ENCODE measurements at places on chromosomes 7 and 10. TPM values are rescaled to one million over a fixed set of nuclear protein-coding genes. Genes with fewer than 3 reads are reported as not detected.

DNA sequence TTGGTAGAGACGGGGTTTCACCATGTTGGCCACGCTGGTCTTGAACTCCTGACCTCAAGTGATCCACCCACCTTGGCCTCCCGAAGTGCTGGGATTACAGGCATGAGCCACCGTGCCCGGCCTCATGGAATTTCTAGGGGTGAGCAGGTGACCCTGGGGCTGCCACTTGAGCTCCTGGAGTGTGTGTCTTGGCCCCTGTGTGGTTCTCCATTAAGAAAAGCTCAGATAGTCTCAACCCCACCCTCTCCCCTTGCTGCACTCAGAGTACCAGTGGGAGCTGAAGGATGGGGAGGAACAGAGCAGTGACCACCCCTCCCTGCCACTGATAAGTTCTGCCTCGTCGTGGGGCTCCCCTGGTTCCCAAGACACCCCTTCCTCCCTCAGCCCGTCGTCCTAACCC, 45.3 kb downstream of the RCC1L start:
- H3K4me1 ChIP-seq = no peaks in the 10 kb centered on the region
- H3K27me3 ChIP-seq = no peaks in the 10 kb centered on the region
- H3K36me3 ChIP-seq = no peaks in the 10 kb centered on the region

- DNase-seq = no peak
- H3K36me3 ChIP-seq = no peaks in the 10 kb centered on the region
Observed at GRCh38 chr10:46248651-46249146, 38.1 kb upstream of the ANTXRL start.

DNA sequence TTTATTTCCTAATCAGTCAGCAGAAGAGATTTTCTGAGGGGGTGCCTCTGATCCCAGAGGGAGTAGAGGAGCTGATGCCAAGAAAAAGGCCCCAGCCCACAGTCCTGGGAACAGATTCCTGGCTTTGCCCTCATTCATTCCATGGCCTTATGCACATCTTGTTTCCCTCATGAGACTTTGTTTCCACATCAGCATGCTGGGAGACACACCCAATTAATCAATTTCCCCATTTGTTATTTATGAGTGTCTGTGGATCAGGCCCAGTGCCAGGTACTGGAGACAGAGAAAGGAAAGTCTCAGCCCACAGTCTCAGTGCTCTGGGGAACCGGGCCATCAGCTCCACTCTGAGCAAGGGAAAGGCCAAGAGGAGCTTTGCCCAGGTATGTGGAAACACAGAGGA, 496.2 kb upstream of the ZMIZ1 start:
- no peak overlapping the region for H3K27ac ChIP-seq
- H3K27me3 ChIP-seq = no peaks in the 10 kb centered on the region
- no peak for DNase-seq
- H3K36me3 ChIP-seq = no peaks in the 10 kb centered on the region
- H3K4me1 ChIP-seq = no peaks in the 10 kb centered on the region
- H3K4me3 ChIP-seq = no peak overlapping the region

DNA sequence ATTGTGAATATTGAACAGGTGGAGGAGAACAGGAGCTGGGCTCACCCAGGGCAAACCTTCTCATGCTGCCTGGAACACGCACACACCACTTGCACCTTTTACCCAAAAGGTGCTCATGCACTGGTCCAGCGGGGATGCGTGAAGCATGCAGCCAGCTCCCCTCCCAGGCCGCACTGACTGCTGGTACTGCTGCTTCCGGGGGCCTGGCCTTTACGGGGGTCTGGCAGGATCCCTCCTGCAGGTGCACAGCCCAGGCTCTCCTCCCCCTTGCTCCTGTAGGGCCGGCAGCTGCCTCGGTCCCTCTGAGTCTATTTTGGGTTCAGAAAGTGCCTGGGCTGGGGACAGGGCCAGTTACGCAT, 221.7 kb downstream of the DNAJB6 start:
- no peak overlapping the region for H3K4me3 ChIP-seq
- H3K27me3 ChIP-seq = no peaks in the 10 kb centered on the region
- H3K36me3 ChIP-seq = no peaks in the 10 kb centered on the region

- no peak for DNase-seq
- no peaks in the 10 kb centered on the region for H3K36me3 ChIP-seq
- no peaks in the 10 kb centered on the region for H3K27me3 ChIP-seq
- no peak overlapping the region for H3K27ac ChIP-seq
Observed at GRCh38 chr10:52331638-52332364, 17.7 kb downstream of the DKK1 start.

- no peak overlapping the region for H3K4me3 ChIP-seq
- no peaks in the 10 kb centered on the region for H3K4me1 ChIP-seq
- DNase-seq = no peak
Observed at GRCh38 chr7:39509436-39509835, 56.8 kb upstream of the YAE1 start.

DNA sequence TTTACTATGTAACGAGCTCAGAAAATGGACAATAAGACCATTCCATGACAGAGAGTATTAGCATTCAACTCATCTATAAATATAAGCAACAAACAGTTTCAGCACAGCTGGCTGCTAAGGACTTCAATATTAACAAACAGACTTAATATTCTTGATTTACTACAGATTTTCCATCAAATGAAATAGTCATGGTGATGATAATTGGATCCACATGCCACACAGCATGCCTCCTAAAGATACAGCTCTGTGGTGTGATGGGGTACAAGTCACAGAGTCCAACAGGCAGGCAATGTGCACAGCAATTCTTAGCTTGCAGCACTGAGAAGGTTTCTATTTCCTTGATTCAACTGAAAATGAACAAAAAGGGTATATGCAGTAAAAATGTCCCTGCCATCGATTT, 54.0 kb downstream of the DOCK4 start:
- no peaks in the 10 kb centered on the region for H3K4me1 ChIP-seq
- H3K27ac ChIP-seq = no peak overlapping the region
- no peaks in the 10 kb centered on the region for H3K27me3 ChIP-seq
- H3K36me3 ChIP-seq = no peaks in the 10 kb centered on the region

GRCh38 chr7:27079234-27079975, 16.4 kb downstream of the HOXA1 start:
- no peaks in the 10 kb centered on the region for H3K36me3 ChIP-seq
- H3K27ac ChIP-seq = no peak overlapping the region
- no peak overlapping the region for H3K4me3 ChIP-seq

- no peak overlapping the region for H3K27ac ChIP-seq
- no peaks in the 10 kb centered on the region for H3K27me3 ChIP-seq
- H3K36me3 ChIP-seq = no peaks in the 10 kb centered on the region
- no peaks in the 10 kb centered on the region for H3K4me1 ChIP-seq
Observed at GRCh38 chr10:110358869-110359629, 54.3 kb upstream of the SMNDC1 start.

GRCh38 chr10:47078393-47079203, 167.4 kb downstream of the PTPN20 start:
- H3K27me3 ChIP-seq = no peaks in the 10 kb centered on the region
- no peaks in the 10 kb centered on the region for H3K4me1 ChIP-seq
- H3K27ac ChIP-seq = no peak overlapping the region
- H3K36me3 ChIP-seq = no peaks in the 10 kb centered on the region

DNA sequence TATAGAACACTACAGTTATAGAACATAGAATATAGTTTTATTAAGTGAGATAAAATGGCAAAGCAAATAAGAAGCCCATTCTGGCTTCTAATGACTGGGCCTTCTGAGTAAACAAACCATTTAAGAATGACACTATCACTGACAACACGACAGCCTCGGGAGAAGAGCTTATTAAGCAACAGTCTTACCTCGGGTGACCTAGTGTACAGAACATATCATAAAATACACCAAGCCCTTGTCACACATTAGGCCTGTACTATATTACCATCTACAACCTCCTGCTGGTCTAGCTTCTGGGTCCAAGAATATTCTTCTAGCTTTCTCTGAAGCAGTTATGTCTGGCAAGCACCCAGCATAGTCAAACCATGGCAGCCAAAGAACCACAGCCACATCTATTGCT, 32.0 kb downstream of the CCDC186 start:
- H3K27ac ChIP-seq = no peak overlapping the region
- H3K27me3 ChIP-seq = no peaks in the 10 kb centered on the region
- H3K4me1 ChIP-seq = no peaks in the 10 kb centered on the region
- H3K36me3 ChIP-seq = no peaks in the 10 kb centered on the region
- no peak for DNase-seq
- H3K4me3 ChIP-seq = no peak overlapping the region

DNA sequence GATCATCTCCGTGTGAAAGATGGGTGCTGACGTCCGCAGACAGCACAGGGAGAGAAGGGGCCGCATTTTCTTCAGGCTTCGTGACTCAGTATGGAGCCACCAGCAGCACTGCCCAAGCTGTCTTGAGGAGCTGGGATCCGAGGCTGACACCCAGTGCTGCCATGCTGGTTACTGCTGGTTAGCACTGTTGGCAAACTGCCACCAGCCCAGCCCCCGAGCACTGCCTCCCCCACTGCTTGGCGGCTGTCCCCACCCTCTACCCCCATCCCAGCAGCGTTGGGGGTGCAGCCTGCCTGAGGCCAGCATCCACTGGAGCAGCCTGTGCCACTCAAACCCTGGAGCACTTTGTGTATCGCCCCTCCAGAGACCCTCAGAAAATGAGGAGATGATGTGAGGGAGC, 35.8 kb upstream of the EN2 start:
- peaks cover 4% of the 10 kb centered on the region for H3K27me3 ChIP-seq
- H3K36me3 ChIP-seq = no peaks in the 10 kb centered on the region
- no peak for DNase-seq
- H3K27ac ChIP-seq = no peak overlapping the region
- no peak overlapping the region for H3K4me3 ChIP-seq
- H3K4me1 ChIP-seq = no peaks in the 10 kb centered on the region

DNA sequence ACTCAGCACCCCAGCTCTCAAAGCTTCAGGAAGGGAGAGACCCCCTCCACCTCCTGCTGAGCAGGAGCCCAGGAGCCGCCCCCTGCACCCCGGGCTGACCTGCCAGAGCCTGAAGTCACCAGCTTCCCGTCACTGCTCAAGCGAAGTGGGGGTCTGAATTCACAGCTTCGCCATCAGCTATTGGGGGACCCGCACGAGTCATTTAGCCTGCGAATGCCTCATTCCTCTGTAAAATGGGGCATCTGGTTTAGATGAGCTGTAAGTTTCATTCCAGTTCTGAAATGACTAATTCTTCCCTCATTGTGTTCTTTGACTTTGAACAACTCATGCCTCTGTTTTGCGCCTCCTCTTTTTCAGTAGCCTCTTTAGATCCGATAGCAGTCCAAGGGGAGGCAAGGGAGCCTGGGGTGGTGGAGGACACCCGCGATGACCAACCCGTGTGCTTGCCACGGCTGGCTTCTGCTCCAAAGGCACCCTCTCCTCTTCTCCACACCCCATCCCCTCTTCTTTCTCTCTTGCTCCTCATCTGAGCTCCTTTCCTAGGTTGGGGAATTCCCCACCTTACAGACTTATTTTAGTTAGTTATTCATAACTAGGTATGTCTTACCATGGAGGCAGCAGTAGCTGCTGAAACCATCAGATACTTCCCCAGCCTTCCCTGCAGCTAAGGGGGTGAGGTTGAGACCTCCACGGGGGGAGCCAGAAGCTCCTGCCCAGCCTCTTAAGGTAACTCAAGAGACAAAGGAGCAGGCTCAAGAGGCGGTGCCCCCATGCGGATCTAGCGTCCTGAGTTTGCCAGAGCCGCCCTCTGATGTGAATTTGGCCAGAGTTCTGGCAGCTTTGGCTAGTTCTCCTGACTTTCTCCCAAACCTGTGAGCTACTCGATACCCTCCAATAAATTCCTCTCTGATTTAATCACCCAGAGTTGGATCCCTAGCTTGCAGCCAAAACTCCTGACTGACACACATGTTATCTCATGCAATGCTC, 47.7 kb downstream of the RBM17 start:
- no peaks in the 10 kb centered on the region for H3K4me1 ChIP-seq
- no peaks in the 10 kb centered on the region for H3K36me3 ChIP-seq
- H3K4me3 ChIP-seq = no peak overlapping the region
- no peak for DNase-seq
- H3K27ac ChIP-seq = no peak overlapping the region
- no peaks in the 10 kb centered on the region for H3K27me3 ChIP-seq

DNA sequence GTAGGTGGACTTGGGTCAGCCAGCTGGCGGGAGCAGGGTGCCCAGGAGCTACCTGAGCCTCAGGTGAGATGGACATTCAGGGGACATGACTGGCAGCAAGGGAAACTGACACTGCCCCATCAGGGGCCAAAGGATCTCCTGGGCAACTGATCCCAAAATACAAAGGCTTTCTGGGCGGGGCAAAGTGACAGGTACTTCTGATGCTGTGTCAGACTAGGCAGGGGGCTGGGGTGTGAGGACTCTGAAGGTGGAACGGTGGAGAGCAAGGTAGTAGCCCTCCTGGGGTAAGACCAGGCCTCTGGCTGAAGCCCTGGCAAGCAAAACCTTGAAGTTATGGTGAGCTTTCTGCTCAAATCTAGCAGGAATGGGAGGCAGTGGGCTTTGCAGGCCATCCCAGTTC, 4.4 kb downstream of the OPN4 start:
- H3K4me3 ChIP-seq = no peak overlapping the region
- H3K4me1 ChIP-seq = no peaks in the 10 kb centered on the region
- no peak for DNase-seq
- no peaks in the 10 kb centered on the region for H3K27me3 ChIP-seq
- no peak overlapping the region for H3K27ac ChIP-seq

Gene NUTM2B
- total RNA-seq = 6.0 TPM

Gene GPER1
- 7.4 TPM for total RNA-seq

Gene TACR2
- 0.77 TPM for total RNA-seq

Gene FXYD4
- total RNA-seq = not detected
